RWPE1 (cell line): ENCODE measurements at places on chromosomes 12 and 14.
A peak's percentile ranks its signal among the peaks of the same experiment; 100 is the strongest.

GRCh38 chr14:63045234-63045611, at the start of gene KCNH5:
KCNH5 (minus strand) TSS chr14:63045458; CDS start chr14:63045186, 272 bp downstream.
- peak; percentile 46 for DNase-seq

DNA sequence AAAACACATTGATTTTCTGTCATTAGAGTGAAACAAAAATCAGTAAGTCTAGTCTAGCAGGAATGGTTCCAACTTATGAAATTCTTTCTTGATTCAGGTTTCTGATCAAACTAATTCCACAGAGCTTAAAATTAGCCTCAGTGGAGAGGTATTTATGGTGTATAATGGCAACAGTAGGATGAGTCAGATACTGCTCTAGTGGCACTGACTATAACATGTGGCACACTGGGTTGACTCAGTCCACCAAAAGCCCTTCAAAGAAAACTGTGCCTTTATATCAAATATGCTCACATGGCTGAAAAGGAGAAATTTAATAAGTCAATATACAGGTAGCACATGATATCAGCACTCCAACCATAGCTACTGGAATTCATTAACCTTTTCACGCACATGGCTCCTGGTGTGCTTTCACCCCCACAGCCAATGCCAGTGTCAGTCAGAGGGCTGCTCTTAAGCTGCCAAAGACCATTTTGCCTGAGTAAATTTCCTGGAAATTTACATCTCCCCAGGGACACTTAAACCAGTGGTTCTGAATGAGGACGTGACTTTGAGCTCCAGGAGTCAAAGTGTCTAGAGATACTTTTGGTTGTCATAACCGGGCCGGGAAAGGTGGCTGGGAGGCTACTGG, 21.7 kb upstream of the CATSPERB start:
- DNase-seq: peak; percentile 12

- DNase-seq: no peak
These were observed 128.7 kb upstream of the GARIN2 start for GRCh38 chr14:67060546-67060945.

DNA sequence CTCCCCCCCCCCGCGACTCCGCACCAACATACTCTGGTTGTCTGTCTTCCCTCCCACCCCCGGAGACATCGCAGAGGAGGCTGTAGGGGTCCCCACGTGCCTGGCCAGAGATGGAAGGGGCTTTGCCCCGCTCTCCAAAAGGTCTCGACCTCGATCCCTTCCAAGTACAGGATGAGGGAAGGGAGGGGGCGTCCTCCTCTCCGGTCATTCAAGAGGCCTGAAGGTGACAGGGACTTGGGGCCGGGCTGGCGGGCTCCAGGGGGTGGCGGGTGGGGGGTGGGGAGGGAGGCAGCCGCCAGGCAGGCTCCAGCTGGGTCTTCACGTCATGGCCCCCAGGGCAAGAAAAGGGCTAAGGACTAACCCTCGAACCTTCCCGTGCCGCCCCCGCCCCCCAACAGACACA, 15.1 kb downstream of the TBX3 start:
- DNase-seq: no peak

- no peak for DNase-seq
These were observed 73.7 kb downstream of the BBS10 start for GRCh38 chr12:76274420-76275083.

DNA sequence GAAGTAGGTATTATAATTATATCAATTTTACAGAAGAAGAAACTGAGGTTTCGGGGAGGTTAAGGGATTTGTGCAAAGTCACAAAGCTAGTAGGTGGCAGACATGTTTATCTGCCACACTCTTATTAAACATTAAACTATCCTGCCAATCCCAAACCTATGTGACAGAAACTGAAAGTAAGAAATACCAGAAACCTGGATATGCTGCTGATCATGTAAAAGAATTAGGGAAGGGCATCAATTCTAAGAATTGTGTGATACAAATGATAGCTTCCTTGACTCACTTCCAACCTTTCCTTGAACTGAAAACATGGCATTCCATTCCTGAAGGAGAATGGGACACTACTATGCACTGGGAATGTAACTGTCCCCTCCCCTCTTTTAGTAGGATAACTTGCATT, 16.9 kb downstream of the TAOK3 start:
- no peak for DNase-seq
